Stimulated activated CD8-positive, alpha-beta memory T cell treated with anti-CD3 and anti-CD28 coated beads, Interleukin-2, amount 100 ng/mL, for 48 hours (primary cell): ENCODE measurements at places on chromosomes 4 and X.

- no peak for DNase-seq
Measured at GRCh38 chr4:101156619-101157310, 190.6 kb downstream of the PPP3CA start.

GRCh38 chr4:92651536-92651935 is 347.8 kb downstream of the GRID2 start:
- no peak for DNase-seq

DNA sequence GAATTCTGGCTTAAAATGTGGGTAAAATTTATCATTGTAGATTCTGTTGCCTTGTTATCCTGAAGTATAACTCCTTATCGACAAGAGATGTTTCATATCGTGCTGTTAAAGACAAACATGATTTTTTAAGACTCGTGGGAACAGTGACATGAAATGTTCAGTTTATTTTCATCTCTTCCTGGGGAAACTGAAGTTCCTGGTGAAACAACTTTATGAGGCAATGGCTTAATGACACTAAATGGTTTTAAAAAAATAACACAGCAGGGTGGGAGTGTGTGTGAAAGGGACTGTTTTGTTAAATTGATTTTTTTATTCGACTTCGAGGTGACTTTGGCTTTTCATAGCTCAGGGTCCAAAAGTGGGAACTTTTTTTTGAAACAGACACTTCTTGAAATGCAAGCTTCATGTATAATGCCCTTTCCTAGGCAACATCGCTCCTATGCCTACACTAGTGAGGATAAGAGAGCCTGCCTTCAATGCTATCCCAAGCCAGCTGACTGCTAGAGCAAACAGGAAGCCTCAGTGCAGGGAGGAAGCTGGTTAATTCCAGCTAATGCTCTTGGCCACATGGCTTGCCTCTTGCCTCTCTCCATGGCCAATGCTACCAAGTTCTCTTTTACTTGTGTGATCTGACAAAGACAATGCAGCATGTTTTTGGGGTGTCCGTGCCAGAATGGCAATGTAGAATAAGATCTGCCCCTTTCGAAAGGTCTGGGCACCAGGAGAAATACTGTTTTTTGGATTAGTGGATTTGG is 80.9 kb upstream of the PLAC1 start:
- no peak for DNase-seq

DNA sequence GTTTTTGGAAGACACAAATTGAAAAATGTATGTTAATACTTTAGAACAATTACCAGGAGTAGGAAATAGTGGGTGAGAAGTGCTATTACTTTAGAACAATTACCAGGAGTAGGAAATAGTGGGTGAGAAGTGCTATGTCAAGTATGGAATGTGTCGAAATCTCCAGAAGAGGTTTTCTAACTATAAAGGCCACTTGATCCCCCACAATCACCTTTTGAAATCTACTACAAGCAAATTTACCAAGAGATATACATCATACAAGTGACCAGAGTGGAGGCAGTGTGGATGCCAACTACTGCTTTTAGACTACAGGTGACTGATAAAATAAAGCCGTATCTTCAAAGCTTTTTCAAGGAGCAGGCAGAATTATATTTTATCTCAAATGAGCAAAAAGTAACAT is 43.1 kb downstream of the MAB21L2 start:
- no peak for DNase-seq

- DNase-seq: no peak
Measured at GRCh38 chrX:133813971-133814370, 171.4 kb downstream of the GPC3 start.

DNA sequence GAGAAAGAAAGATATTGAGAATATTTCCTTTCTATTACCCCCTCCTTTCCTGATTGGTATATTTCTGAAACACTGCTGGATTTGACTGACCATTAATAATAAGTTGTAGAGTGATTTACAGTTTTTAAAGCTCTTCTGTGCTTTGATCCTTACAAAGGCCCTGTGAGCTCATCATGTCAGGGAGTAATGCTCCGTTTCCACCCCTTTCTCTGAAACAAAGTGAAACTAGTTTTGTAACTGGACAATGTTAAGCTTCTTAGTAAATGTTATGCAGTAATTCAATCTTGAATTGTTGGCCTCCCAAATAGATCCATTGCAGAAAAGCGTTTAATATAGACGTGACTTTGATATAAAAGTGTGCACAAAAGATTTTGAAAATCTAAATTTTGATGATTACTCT is 190.1 kb upstream of the GNPDA2 start:
- no peak for DNase-seq
